Hippocampal formation (tissue), 2 donors: ENCODE measurements at places on chromosomes 7 and 10.

DNA sequence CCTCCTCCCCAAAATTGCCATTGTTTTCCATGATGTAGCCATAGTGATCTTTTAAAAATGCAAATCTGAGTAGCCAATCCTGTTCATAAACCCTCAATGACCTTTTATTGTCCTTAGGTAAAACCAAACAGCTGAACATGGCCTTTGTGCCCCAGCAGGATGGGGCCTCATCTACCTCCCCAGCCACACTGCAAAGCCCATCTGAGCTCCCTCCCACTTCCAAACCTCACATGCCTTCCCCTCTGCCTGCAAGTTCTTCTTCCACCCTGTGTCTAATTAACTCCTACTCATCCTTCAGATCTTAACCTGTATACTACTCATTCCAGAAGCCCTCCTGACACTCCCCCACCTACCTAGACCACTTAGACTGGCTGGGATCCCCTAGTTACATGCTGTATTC, 178.8 kb upstream of the NPVF start:
- no peak for DNase-seq

DNA sequence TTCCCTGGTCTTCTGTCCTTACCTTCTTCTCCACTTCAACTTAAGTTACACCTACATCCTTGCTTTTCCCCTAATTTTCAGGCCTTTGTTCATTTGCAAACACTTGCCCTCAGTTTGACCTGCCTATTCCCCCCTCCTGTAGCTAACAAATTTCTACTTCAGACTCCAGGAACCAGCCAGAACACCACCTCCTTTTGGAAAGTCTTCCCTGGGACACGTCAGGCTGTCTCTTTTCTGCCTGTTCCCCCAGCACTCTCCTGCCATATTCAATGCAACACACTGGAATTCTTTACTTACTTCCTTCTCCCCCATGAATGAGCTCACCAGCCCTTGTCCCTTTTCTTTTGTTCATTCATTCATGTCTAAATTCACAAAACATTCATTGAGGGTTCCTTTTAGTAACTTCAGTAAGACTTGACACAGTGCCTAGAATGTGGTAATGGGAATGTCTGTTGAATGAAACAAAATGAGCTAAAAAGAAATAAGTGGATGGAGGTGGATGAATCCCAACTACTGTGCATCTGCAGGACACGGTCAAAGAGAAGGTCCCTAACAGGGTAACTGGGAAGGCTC, 478.0 kb downstream of the KCNMA1 start:
- DNase-seq = no peak

DNA sequence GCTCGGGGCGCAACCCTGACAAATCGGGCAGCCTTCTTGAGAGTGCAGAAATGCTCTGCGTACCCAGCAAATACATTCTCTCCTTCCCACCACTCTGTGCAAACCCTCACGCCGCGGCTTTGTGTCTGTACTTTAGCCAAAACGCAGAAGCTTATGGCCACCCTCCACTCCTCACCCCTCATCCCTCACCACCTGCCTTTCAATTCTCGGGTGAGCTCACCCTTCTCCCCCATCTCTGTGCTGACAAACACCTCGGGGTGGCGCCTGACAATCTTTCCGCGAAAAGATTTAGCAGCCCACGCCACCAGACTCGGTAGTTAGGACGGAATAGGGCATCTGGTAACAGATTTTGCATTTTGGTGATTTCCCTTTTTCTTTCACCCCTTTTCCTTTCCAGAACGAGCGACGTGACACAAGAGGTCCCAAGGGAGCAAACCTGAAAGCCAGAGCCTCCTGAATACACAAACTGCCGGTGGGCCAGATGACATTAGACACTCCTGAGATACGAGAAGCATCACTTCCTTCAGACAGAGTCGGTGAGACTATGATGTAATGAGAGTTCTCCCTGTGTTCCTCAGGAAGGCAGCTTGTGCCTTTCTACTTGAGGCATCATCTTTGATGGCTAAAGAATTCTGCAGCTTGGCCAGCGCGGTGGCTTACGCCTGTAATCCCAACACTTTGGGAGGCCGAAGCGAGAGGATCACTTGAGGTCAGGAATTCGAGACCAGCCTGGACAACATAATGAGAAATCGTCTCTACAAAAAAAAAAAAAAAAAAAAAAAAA, 671 bp upstream of the ATAD1 start:
- DNase-seq = no peak

DNA sequence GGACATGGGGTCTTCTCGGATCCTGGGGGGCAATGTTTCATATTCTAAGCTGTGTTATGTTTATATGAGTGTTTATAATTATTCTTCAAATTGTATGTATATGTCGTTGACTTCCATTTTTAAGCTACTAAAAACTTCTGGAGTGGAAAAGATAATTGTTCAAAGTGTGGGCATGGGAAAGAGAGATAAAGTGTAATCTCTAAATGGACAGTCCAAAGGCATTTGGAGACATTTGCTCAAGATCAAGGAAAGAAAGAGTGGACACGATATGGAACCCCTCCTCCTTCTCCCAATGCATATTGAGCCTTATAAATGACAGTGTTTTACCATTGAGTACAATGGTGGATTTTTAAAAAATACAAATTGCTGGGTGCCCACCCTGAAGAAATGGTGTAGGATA, 81.1 kb downstream of the SDHAF3 start:
- DNase-seq = no peak

DNA sequence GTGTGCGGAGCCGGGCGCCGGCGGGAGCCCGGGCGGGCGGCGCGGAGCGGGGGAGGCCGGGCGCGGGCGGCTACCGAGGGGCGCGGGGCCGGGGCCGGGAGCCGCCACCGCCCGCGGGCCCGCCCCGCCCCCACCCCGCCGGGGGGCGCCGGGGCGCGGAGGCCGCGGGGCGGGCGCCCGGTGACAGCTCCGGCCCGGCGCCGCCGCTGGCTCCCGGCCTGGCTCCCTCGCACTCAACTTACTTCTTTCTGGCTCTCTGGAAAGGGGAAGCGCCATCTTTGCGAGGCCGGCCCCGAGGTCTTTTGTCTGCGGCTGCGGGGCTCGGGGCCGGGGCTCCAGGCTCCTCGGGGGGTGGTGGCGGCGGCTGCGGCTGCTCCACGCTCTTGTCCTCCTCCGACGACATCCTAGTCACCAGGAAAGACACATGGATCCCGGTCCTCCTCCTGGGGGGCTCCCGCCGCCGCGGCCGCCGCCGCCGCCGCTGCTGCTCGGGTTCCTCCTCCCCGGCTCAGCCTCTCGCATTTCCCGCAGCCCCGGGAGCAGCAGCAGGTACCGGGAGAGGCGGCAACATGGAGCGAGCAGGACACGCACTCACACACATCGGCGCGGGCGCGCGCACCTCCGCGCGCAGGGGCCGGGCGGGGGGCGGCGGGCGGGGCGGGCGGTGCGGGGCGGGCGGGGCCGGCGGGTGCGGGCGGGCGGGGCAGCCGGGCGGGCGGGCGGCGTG, at the start of gene KMT2C:
TSS of gene KMT2C (minus strand) at position 620 of the 727 bp plus-strand sequence. CDS start at position 403, 217 bp downstream.
- no peak for DNase-seq

- no peak for DNase-seq
Observed at GRCh38 chr7:138974675-138975292, 6.4 kb downstream of the KIAA1549 start.

- no peak for DNase-seq
Observed at GRCh38 chr10:4839353-4839752, 13.3 kb downstream of the AKR1E2 start.

- no peak for DNase-seq
Observed at GRCh38 chr7:87140271-87140748, 11.9 kb upstream of the DMTF1 start.

DNA sequence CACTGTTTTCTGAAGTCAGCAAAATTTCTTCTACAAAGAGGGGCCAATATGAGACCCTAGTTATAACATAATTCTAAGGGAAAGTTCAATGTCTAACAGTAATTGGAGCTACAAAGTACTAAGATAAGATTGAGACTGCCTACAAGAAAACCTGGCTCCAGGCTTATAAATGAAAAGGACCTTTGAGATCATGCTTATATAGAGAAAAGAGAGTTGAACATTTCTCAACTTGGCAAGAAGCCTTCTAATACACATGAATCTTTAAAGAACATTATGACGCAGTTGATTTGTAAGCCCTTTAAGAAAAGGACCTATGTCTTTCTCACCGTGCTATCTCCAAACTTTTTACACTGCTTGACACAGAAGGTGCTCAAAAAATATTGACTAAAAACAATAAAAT, 87.9 kb downstream of the TPK1 start:
- DNase-seq = no peak

- no peak for DNase-seq
Observed at GRCh38 chr7:24057243-24057642, 226.7 kb upstream of the NPY start.

DNA sequence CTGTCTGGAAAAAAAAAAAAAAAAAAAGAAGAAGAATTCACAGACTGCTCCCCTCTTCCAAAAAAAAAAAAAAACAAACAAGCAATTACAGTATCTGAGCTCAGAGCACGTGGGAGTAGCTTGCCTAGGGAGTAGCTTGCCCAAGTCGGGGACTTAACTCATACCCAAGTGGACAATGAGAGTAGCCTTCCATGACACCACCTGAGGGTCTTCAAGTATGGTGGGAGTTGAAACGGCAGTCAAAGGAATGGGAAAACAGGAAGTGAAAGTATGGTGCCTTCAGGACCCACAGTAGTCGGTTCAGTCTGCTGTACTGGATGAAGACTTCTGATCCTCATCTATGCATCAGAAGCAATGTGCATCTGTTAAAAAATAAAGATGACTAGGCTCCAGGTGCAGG, 10.6 kb downstream of the VOPP1 start:
- DNase-seq = no peak

DNA sequence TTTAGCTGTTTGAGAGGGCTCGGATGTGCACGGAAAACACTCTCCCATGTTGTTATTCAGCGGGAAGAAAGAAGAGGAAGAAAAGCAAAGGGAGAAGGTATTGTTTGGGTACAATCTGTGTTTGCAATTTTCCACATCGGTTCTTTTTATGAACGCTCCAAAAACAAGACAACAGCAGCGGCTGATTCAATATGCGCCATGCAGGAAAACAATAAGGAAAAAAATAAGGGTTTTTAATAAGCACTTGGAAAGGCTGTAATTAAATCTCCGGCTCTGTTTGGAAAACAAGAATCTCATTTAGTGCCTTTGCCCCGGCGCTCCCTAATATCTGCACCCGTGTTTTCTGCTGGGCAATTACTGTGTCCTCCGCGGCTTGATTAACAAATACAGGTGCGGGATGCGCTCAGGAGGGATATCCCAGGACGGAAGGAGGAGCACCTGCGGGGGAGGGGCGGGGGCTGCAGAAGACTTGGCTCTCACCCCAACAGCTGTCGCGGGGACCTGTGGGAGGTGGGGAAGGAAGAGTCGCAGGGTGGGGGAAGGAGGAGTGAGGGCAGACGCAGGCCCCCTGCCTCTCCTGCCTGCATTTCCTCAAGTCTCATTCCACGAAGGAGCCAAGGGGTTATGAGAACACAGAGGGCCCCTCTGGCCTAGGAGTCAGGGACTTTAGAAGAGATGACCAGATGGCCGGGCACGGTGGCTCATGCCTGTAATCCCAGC, 181.5 kb upstream of the PODXL start:
- DNase-seq = no peak

DNA sequence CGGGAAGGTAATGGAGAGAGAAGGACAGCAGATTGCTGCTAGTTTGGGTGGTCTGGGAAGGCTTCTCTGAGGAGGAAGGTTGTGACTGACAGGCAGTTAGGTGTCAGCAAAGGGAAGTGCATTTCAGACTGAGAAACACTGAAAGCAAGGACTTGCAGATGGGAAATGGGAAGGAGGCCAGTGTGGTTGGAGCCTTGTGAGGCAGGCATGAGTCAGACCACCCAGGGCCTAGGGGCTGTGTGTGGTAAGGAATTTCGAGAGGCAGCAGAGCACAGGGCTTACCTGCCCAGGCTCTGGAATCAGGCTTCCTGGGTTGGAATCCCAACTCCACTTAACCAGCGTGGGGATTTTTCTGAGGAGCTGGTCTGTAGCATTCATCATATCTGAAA, 53.5 kb downstream of the NRF1 start:
- DNase-seq = no peak

GRCh38 chr7:108010377-108010776, 7.4 kb upstream of the LAMB1 start:
- DNase-seq = no peak

GRCh38 chr10:98833542-98833941, 386.8 kb upstream of the HPS1 start:
- no peak for DNase-seq

- no peak for DNase-seq
Observed at GRCh38 chr10:112229096-112229495, 45.5 kb upstream of the GPAM start.

DNA sequence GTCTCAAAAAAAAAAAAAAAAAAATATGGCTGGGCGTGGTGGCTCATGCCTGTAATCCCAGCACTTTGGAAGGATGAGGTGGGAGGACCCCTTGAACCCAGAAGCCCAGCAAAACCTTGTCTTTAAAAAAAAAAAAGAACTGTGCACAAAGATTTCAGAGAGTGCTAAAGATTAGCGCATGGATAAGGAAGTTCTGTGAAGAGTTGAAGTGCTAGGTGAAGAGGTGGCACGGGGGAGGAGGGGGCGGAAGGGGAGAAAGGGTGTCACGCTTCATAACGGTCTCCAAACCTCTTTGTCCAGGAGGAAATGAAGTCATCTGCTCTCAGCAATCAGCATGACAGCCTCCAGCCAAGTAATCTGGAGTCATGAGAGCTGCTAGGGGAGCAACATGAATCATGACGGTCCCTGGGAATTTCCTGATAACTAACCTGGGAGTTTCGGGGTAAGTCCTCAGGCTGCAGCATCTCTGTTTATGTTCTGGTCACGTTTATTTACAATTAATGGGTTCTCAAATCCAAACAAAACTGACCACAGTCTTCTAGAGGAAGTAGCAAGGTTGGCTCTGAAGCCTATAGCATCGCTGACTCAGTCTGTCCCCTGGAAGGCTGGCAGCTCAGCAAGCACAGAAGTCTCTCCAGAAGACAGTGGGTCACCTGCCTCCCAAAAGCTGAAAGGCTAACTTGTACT, 1.9 kb upstream of the PLAU start:
- DNase-seq = no peak

DNA sequence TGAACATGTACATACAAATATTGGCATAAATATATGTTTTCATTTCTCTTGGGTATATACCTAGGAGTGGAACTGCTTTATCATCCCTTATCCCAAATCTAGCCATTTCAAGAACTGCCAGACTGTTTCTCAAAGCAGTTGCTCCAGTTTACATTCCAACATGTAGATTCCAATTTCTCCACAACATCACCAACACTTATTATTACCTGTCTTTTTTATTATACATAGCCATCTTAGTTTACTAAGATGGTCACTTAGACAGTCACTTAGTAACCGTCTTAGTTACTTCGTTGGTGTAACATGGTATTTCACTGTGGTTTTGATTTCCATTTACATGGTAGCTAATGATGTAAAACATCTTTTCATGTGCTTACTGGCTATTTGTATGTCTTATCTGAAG, 82.7 kb downstream of the ZFAND4 start:
- DNase-seq = no peak

DNA sequence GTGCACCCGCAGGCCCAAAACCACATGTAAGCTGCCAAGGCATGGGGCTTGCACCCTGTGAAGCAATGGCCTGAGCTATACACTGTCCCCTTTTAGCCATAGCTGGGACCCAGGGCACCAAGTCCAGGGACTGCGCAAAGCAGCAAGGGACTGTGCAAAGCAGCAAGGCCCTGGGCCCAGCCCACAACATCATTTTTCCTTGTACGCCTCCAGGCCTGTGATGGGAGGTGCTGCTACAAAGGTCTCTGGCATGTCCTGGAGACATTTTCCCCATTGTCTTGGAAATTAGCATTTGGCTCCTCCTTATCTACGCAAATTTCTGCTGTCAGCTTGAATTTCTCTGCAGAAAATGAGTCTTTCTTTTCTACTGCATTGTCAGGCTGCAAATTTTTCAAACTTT, 24.8 kb downstream of the ARHGAP19 start:
- DNase-seq = no peak

GRCh38 chr10:36017137-36017536, 375.0 kb upstream of the FZD8 start:
- no peak for DNase-seq
